ENCODE measurements at places on chromosomes 16 and 17.
A peak's percentile ranks its signal among the peaks of the same experiment; 100 is the strongest.

DNA sequence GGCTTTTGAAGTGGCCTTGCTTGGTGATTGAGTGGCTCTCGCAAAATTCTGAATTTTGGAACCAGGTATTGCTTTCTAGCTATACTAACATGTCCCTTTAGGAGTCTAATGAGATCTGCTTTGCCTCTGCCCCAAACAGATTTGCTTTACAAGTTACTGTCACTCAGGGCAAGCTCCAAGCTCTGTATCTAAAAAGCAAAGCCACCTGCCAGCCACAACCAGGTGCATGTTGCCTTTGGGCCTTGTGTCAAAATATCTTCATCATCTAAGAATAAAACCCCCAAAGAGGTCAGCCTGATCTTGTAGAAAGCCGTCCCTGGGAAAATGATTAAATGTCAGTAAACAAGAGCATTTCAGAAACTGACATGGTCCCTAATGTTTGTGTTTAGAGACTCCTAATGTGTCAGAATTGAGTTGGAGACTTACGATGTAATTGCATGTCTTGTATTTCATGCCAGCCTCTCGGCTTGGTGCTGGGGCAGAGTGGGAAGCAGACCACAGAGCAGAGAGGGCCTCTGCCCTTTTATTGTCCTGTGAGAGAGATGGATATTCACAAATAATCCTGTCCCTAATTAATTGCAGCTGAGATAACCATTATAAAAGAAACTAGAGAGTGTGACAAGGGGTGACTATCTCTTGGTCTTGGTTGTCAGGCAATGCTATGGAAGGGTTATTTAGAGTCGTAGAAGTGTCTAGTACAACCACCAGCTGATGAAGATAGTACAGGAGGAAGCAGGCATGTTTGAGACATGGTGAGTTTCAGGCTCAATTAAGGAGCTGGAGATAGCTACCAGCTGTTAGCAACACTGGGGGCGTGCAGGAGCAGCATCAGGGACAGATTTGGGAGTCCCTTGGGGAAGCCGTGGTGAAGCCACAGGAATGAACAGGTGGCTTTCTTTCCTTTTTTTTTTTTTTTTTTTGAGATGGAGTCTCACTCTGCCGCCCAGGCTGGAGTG is 90.7 kb downstream of the PITPNC1 start:
- no peak for DNase-seq

DNA sequence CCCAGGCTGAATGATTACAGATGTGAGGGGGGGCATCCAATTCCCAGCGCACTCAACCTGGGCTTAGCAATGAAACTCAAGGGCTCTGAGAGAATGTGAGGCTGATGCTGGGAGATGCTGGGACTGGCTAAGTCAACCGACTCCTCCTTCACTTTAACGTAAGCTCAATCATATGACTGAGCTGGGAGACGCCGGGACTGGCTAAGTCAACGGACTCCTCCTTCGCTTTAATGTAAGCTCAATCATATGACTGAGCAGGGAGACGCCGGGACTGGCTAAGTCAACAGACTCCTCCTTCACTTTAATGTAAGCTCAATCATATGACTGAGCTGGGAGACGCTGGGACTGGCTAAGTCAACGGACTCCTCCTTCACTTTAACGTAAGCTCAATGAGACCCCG is 179.4 kb downstream of the VPS53 start:
- DNase-seq: peak; percentile 4

DNA sequence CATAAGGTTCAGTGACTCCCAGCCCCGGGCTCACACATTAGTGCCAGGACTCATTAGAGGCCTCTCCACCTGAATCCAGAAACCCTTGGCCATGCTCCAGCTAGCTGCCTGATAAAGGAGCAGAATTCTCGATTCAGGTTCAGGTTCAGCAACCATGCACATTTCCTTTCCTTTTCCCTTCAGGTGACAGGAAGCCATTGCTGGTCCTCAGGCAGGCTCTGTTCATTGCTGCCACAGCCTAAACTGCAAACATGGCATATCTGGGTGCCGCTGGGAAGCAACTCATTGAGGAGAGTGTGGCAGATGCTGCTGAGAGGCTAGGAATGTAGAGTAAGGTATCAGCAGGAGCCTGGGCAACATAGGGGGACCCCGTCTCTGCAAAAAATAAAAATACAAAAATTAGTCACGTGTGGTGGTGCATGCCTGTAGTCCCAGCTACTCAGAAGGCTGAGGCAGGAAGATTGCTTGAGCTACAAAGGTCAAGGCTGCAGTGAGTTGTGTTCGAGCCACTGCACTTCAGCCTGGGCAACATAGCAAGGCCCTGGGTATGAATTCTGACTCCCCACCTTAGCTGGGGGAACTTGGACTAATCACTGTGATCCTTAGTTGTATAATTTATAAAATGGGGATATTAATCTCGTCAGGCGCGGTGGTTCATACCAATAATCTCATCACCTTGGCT is 28.7 kb downstream of the ARL4D start:
- DNase-seq: no peak

DNA sequence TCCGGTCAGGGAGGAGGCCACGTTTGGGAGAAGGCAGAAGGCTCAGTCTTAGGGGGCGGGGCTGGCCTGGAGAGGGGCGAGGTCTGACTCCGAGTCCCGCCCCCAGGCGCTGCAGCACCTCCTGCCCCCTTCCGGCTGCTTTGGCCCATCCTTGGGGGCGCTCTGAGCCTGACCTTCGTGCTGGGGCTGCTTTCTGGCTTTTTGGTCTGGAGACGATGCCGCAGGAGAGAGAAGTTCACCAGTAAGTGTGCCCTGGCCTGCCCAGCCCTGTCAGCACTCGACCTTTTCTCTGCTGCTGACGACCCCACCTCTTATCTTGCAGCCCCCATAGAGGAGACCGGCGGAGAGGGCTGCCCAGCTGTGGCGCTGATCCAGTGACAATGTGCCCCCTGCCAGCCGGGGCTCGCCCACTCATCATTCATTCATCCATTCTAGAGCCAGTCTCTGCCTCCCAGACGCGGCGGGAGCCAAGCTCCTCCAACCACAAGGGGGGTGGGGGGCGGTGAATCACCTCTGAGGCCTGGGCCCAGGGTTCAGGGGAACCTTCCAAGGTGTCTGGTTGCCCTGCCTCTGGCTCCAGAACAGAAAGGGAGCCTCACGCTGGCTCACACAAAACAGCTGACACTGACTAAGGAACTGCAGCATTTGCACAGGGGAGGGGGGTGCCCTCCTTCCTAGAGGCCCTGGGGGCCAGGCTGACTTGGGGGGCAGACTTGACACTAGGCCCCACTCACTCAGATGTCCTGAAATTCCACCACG is 1.5 kb downstream of the TNFRSF12A start:
- DNase-seq: peak; percentile 86

DNA sequence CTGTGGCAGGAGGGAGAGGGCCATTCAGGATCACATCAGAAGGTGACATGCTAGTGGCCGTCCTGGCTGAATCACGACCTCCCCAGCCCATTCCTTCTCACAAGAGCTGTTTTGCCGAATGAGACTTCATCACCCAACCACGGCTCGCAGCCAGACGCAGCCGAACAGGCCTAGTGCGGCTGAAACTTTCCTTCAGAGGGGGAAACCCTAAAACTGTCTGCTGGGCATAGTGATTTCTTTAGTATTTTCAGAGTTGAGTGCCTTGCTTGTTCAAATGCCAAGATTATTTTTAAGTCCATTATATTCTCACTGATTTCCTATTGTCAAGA is 343.7 kb downstream of the CPPED1 start:
- DNase-seq: no peak

DNA sequence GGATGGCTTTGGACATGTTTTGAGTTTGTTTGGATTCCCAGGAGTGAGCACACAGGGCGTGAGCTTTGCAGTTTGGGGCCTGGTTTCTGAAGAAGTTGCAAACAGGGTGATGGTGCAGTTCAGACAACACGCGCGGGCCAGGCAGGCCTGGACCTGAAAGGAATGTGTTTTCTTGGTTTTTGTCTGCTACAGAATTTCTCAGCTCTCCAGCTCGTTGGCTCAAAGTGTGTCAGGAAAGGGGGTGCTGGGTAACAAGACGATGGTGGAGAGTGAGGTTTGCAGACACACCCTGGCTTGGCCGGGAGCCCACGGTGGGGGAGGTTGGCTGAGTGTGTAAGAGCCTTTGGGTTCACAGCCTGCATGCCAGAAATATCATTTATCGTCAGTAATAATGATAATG is 82.3 kb downstream of the CMIP start:
- no peak for DNase-seq

DNA sequence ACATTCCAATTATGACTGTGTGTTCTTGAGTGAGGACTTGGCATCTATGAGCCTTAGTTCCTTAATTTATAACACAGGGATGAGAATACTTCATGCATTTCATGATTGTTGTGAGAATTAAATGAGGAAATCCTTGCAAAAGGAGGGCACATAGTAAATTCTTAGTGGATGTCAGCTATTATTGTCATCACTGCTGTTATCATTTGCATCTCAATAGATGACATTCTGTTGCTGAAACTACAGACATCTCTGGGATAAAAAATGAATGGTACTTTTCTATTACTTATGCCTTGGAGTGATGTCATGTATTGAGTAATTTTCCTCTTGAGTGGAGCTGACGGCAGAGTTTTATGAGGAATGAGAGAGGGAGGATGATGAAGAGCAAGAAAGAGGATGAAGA is 184.4 kb upstream of the CDH11 start:
- DNase-seq: no peak

GRCh38 chr16:84718-85406 is 6.8 kb downstream of the MPG start:
- DNase-seq: no peak

GRCh38 chr17:31481783-31482081 is 90.3 kb downstream of the RAB11FIP4 start:
- peak; percentile 15 for DNase-seq

DNA sequence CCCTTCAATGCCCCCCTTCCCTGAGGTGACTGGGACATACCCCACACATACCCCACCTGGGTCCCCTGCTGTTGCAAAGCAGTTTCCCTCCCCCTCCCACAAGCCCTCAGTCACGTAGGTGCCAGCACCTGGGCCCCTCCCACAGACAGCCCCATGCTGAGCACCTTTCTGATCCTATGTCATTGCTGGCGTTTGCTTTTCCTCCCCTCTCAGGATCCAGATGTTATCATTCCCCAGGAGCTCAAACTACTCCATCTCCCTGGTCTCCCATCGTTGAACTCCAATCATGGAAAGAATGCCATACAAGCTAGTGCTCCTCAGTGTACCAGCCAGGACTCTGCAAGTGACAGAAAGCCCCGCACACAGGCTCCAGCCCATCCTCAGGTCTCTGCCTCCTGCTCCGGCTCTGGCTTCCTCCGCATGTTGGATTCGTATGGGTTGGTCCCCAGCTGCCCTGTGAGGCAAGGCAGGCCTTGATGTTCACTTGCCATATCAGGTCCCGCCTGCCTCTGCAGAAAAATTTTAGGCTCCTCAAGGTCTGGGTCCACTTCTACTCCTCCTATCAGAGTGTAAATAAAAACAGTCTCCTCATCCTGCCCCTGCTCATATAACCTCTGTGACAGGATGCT is 31.4 kb upstream of the MED9 start:
- no peak for DNase-seq

DNA sequence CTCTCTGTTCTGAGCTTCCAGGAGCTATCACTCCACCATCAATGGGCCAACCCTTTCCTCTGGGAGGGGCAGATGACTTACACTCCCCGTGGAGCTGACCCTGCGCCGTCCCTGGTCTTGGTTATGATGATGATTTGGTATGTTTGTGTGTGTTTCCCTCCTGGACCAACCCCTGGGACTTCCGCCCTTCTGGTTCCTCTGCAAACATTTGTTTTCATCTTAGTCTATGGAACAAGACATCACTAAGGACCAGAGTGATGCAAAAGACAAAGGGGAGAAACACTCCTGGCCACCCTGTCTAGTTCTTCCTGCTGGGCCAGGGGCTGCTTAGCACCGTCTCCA is 13.7 kb downstream of the CBX4 start:
- no peak for DNase-seq

DNA sequence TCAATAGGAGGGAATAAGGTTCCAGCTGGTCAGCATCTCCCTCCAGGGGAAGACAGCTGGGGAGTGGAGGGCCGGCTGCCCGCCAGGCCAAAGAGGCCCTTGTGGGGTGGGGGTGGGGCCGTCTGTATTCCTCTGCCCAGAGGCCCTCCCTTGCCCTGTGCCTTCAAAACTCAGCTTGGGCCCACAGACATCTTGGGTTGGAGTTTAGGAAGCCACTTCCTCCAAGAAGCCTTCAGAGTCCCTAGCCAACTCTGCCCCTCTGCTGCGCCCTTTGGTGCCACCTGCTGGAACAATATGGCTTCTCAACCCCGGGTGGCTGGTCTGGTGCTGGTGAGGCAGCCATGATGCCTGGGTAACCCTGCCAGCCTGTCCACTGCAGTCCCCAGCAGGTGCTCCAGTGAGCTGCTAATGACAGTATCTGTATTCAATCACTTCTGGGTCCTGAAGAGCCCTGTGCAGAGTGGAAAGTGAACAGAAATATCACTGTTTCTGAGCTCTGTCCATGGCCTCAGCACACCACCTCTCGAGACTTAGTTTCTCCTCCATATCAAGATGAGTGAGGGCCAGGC is 16.7 kb downstream of the HSD11B2 start:
- DNase-seq: peak; percentile 61

DNA sequence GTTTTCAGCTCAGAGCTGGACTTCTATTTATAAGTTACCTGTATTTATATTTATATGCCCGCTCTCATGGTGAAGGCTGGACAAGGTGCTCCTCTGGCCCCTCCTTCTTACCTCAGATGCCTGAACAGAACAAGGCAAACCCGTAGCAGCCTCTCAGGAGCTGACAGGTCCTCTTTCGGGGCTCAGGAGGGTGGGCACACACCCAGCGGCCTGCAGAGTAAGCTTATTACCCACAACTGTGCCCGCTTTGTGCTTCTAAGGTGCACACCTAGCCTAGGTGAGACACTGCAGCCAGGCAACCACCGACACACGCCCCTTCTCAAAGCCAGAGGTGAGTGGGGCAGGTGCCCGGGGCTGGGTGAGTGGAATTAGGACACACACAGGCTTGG is 5.3 kb downstream of the NKIRAS2 start:
- no peak for DNase-seq

- no peak for DNase-seq
Observed at GRCh38 chr17:77693776-77694175, 264.7 kb upstream of the TNRC6C start.

GRCh38 chr16:28990375-28991040 is 5.7 kb downstream of the LAT start:
- peak; percentile 19 for DNase-seq

- peak; percentile 78 for DNase-seq
Observed at GRCh38 chr16:10971560-10971961, 27.2 kb downstream of the CLEC16A start.

GRCh38 chr17:81556863-81557262 is 4.7 kb upstream of the FAAP100 start:
- DNase-seq: no peak

DNA sequence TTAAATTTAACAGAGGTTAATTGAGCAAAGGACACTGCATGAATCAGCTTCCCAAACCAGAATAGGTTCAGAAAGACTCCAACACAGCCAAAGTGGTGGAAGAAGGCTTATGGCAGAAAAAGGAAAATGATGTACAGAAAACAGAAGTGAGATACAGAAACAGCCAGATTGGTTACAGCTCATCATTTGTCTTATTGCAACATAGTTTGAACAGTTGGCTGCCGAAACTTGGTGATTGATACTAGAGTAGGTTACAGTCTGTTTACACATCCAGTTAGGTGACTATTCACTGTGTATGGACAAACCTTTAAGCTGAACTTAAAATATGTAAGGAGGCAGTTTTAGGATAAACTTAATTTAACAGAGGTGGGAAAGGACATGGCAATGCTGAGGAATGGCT is 18.3 kb downstream of the TMEM100 start:
- DNase-seq: no peak

- peak; percentile 43 for DNase-seq
Observed at GRCh38 chr17:62821189-62822079, 13.3 kb upstream of the MARCHF10 start.

All from trophoblast cell (in vitro differentiated cells and primary cell).